HS-5 (cell line): ENCODE measurements at places on chromosomes 16 and 17.

GRCh38 chr16:54453871-54454270 lies 167.3 kb upstream of the IRX3 start:
- DNase-seq: no peak

GRCh38 chr16:48499923-48500381 lies 110.0 kb downstream of the N4BP1 start:
- DNase-seq: peak; percentile 8

DNA sequence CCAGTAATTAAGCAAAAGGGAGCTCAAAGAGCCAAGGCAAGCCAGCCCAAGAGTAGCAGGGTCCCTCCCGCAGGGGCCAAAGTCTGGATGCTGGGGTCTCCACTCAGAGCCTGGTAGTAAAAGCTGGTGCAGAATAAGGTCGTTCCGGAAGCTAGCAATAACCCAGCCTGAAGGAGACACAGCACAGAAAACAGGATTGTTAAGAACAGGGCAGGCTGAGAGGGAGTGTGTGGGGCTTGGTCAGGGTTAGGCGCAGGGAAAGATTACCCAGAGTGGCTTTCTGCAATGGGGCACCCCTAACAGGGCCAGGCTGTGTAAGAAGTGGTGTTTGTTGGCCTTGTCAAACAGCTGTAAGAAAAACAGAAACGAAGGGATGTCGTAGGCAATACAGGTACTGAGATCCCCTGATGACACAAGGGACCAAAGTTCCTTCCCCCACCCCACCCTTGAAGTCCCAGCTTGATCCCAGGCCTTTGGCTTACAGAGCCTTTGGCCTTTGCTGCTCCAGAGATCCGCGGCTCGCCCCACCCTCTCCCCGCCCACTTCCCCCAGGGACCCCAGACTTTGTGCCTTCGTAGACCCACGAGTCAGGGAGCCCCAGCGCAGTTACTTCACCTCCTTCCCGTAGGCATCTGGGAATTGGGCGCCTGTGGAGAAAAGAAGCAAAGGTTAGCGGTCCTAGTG lies 712 bp downstream of the TMEM256 start:
- DNase-seq: no peak

- no peak for DNase-seq
These were observed 36.0 kb downstream of the OSBPL7 start for GRCh38 chr17:47785538-47786123.

DNA sequence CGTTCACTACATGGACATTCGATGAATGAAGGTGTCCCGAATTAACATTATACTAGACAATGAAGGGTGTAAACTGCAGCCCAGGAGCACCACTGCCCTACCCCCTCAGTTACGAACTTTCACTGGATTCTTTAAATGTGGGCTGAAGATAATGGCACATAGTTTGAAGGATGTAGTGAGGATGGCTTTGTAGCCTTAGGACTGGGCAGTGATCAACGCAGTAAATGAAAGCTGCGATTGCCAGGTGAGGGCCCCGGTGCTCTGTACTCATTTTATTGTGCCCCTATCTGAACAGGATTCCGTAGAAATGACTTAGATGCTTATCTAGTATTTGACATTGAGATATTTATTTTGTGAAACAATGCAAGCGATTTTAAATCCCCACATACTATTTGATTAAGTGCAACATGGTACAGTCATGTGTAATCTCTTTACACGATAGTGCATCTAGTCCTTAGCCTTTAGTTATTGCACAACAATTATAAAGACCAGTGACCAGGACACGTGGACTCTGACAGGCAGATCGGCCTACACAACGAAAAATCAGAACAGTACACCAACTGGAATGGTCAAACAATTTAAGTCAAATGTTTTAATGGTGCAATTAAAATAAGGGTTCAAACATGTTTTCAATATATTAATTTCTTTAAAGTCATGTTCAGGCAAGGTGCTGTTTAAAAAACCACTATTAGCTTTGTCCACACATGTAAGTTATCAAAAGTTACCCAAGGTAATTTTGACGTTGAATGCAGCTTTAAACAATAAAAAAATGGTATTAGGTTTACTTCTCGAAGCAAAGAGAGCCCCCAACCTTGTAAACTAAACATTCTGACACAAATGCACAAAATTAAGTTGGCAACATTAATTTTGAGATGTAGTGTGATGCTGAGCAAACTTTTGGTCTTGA lies 17.4 kb upstream of the ERN1 start:
- DNase-seq: no peak

DNA sequence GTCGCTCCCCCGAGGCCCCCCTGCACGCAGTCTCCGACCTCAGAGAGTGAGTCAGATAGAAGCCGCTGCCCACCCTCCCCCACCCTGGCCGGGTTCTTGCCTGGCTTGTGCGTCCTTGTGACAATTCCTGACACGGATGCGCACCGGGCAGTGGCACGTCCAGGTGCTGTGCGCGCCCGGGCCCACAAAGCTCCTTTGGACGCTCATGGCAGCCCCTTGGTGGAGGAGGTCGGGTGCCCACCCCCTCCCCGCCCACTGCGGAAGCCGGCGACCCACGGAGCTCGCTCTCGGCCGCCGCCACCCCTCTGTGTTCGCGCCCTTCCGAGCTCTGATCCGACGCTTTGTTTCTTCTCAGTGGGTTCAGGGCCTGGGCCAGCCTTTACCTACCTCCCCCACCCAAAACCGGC lies 662 bp upstream of the TUBB3 start:
- DNase-seq: peak; percentile 56

- DNase-seq: no peak
These were observed 4.3 kb upstream of the ADGRG1 start for GRCh38 chr16:57624044-57624688.

DNA sequence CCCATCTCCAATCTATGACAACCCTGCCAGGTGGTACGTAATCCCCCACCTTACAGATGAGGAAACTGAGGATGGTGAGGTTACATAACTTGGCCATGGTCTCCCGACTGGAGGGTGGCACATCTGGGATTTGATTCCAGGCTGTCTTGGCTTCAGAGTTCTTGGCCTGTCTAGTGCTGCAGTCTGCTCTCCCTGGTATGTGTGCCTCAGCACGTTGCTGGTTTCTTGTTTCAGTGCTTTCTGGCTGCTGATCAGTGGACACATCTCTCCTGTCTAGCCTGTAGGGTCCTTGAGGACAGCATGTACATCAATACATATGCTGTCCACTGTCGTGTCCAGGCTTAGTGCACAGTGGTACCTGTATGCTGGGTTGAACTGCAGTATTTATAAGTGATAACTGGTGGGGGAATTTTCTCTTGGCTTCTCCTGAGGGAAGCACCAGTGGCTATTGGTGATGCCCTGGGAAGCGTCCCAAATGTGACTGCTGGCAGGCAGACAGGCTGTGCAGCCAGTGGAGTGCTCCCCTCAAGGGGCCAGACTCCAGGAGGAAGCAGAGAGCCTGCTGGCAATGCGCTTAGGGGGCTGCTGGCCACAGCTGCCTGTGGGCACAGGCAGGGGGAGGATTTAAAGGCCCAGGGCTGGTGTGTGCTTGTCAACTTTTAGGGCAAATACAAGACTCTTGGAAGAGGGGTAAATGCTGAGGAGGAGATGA lies 14.4 kb downstream of the CTRL start:
- DNase-seq: no peak

- no peak for DNase-seq
These were observed 101.8 kb downstream of the HIC1 start for GRCh38 chr17:2156666-2157065.

GRCh38 chr17:77126519-77126918 lies 14.2 kb upstream of the SEC14L1 start:
- no peak for DNase-seq

DNA sequence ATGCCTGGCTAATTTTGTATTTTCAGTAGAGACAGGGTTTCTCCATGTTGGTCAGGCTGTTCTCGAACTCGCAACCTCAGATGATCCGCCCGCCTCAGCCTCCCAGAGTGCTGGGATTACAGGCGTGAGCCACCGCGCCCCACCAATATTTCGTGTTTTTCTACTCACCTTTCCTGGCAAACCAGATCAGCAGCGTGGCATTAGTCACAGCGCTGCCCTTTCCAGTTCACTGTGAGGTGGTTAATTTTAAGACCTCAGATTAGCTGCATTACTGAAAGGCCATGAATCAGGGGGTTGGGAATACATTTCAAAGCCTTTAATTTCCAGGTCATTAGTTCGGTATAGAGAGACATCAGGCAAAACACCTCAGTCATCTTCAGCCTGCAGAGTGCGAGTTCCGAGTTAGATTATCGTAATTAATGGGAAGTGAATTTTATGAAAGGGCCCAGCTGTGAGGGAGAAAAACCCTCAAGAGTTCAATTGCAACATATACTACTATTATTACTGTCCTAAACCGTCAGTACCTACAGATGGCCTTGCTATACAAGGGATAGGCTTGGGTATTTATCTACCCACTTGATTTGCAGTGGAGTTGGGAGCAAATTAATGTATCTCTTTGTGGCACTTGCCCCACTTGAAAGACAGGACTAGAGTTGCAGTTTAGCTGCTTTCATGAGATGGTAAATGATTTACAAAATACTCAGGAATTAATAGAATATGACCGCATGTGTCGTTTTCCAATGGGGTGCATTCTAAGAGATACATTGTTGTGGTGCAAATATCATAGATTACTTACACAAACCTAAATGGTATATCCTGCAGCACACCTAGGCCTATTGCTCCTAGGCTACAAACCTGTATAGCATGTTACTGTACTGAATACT lies 2.1 kb upstream of the USP32 start:
- no peak for DNase-seq

- DNase-seq: no peak
These were observed 56.3 kb upstream of the HAS3 start for GRCh38 chr16:69049146-69049545.

DNA sequence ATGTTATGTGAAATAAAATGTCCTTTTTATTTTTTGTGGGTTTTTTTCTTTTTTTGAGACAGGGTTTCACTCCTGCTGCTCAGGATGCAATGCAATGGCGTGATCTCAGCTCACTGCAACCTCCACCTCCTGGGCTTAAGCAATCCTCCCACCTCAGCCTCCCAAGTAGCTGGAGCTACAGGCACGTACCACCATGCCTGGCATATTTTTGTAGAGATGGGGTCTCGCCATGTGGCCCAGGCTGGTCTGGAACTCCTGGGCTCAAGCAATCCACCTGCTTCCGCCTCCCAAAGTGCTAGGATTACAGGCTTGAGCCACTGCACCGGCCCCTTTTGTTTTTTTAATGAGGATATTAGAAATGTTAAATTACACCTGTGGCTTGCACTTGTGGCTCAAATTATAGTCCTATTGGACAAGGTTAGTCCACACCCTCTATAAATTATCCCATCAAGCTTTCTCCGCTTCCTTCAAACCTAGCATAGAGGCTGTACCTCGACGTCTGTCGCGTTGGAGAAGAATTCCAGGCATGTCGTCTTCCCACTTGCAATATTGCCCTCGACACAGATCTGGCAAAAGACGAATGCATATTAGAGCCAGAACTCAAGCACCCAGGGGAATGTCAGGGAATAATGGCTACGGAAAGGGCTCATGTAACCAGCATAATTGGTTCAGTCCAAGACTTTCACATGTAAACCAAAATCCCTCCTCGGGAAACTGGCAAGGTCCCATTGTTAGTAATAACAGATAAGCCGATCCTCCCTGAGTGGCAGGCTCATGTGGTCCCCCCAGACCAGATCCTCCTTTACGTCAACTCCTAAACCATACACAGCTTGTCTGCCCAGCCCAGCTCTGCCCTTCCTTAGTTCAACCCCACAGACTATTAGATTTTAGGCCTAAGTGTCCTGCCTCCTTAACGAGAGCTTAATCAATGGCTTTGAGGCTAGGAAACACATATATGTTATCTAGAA lies 8.2 kb downstream of the TK2 start:
- DNase-seq: no peak

GRCh38 chr17:6244796-6245195 lies 174.6 kb downstream of the WSCD1 start:
- DNase-seq: no peak

DNA sequence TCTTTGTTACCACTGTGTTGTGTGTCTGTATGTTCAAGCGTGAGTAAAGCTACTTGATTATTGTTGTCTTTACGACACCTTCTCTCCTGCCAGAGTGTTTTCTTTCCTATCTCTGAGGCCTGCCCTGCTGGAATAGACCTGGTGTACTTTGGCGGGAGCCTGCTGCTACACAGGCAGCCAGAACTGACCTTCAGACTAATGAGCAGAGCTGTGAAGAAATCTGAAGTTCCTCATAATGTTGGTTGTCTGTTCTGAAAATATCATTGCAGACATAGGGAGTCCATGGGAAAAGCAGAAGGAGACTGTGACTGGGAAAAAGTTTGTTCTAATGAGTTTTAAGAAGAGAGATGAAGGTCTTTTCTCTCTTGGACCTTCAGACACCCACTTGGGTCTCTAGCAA lies 9.8 kb downstream of the RHOT1 start:
- no peak for DNase-seq

DNA sequence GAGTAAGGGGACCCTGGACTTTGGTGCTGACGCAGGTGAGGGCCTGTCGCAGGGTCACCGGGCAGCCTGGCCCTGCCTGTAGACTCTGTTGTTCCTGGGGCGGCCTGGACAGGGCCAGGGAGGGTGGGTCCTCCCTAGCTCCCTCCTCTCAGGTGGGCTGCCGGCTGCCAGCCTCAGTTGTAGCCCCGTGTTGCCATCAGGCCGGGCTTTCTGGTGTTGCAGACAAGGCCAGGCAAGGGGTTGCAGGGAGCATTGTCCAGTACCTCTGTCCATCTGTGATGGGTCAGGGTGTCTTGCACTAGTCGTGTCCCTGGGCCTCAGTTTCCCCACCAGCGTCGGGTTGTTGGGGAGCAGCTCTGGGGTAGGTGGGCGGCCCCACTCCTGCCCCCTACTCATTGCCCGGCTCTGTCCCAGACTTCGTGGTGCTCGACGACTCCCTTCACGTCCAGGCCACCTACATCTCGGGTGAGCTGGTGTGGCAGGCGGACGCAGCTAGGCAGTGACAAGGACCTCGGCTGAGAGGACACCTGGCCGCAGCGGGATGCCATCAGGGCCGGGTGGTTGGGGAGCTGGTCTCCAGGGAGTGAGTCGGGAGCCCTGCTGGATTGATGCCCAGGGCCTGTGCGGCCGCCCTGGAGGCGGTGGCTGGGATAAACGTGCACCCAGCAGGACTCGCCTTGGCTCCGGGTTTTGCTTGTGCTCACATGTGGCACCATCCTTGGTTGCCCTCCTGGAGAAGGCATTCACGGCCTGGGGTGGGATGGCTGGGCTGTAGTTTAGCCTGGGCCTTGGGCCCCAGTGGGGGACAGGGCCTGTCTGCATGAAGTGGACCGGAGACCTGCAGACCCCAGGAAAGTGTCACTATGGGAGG lies 1.9 kb downstream of the CEMP1 start:
- no peak for DNase-seq

- no peak for DNase-seq
These were observed 131.1 kb downstream of the PHKB start for GRCh38 chr16:47592232-47592631.
